ENCODE measurements at places on chromosomes 16 and 17. TPM values are rescaled to one million over a fixed set of nuclear protein-coding genes. Genes with fewer than 3 reads are reported as not detected.

The KRT23 gene
- not detected for total RNA-seq

The AATK gene
- total RNA-seq: 0.48 TPM

The SDR42E1 gene
- total RNA-seq: 13.0 TPM

The RBFOX1 gene
- not detected for total RNA-seq

The JMJD6 gene
- total RNA-seq: 67.2 TPM

DNA sequence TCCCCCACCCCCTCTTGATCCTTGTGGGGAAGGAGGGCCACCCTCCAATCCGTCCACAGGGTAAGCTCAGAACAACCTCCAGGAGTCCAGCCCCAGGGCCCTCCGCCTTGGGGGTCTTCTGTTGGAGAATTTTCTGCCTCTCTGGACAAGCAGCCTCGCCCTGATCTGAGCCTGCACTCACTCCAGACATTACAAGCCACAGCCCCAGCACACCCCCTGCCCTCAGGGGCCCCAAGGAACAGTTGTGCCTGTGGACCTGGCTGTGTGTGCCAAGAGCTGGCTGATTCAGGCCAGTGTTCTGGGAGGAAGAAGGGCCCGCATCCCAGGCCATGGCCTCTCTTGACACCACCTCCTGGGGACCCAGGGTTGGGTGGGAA lies 477 bp upstream of the ARHGAP27 start:
- no peak overlapping the region for H3K27ac ChIP-seq
- peaks cover 24% of the 10 kb centered on the region for H3K4me1 ChIP-seq
- H3K27me3 ChIP-seq: no peaks in the 10 kb centered on the region

GRCh38 chr17:7712111-7712771 lies 5.3 kb upstream of the DNAH2 start:
- H3K27ac ChIP-seq: no peak overlapping the region
- H3K36me3 ChIP-seq: no peaks in the 10 kb centered on the region
- H3K4me3 ChIP-seq: no peak overlapping the region
- H3K4me1 ChIP-seq: peaks cover 18% of the 10 kb centered on the region
- H3K27me3 ChIP-seq: peaks cover 66% of the 10 kb centered on the region

DNA sequence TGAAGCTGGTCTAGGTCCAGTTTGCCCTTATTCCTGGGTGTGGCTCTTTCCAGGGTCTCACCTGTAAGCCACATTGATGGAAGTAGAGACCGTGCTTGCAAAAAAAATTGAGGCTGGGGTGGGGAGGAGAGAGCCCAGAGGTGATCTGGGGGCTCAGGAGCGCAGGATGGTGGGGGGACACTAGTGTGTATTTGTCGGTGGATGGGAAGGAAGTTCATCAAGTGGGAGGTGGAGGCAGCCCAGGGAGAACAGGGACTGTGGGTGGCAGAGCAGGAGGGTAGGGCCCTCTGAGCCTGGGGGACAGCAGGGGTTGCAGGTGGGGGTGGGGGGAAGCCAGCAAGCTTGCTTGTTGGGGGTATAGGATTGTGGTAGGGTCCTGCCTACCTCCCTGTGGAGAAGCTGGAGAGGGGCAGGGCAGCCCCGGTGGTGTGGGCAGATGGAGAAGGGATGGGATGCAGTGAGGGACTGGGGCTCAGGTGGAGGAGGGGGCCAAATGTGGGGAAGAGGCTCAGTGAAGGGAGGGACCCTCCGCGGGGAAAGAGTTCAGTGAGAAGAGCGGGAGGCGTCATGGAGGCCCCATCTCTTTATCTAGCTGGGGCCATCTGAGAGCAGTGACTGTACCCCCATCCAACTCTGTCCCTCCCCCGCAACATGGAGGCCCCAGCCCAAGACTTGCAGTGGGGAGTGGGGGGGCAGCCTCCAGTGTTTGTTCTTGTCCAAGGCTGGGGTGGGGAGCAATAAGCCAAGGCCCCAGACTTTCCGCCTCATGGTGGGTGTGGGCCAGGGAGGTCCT lies 17.2 kb upstream of the TMEM92 start:
- H3K27me3 ChIP-seq: peaks cover 12% of the 10 kb centered on the region
- no peaks in the 10 kb centered on the region for H3K4me1 ChIP-seq

DNA sequence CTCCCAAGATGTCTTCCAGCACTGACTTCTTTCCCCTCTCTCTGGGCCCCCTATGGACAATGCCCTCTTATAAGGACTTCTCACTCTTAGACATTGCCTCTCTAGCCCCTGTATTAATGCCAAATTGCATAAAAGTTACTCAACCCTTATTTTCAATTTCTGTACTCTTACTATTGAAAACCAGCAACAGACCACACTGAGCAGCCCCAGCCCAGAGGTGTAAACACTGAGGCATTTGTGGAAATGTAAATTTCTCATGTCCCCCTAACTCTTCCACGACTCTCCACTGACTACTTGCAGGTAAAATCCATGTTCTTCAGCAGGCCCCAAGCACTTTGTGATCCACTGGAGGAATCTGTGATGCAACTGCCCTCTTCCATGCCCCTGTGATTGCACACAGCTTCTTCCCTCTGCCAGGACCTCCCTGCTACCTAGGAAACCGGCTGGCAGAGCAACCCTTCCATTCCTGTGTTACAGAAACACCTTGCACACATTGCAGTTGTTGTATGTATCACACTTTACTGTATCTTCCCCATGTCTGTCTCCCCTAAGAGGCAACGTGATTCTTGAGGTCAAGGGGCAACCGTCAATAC lies 4.4 kb downstream of the N4BP1 start:
- no peak overlapping the region for H3K27ac ChIP-seq
- peaks cover 30% of the 10 kb centered on the region for H3K4me1 ChIP-seq
- peaks cover 3% of the 10 kb centered on the region for H3K36me3 ChIP-seq
- DNase-seq: no peak
- no peak overlapping the region for H3K4me3 ChIP-seq

- peaks cover 14% of the 10 kb centered on the region for H3K4me1 ChIP-seq
- H3K4me3 ChIP-seq: no peak overlapping the region
- no peaks in the 10 kb centered on the region for H3K36me3 ChIP-seq
- DNase-seq: no peak
- no peak overlapping the region for H3K27ac ChIP-seq
Measured at GRCh38 chr17:16486373-16487250, 5.4 kb downstream of the LRRC75A start.

DNA sequence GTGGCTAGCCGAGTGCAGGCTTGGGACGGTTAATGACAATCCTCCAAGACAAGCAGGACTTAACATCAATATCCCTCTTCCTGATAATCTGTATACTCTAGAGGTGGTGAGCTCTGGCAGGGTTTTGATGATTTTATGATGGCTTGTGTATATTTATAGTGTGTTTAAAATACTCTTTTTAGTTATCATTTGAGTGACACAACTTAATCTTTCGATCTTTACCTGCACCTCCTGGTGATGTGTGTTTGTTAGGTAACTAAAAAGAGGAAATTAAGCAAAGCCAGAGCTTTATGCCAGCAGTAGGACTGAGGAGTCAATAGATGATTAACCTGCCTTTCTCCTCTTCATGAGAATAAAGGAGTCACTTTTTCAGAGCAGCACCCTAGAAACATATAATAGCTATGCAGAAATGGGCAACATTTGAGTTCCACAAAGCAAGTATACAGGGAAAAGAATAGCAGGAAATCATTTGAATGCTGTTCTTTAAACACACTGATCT lies 210.5 kb downstream of the IRX3 start:
- no peaks in the 10 kb centered on the region for H3K27me3 ChIP-seq
- DNase-seq: no peak
- H3K27ac ChIP-seq: no peak overlapping the region
- no peaks in the 10 kb centered on the region for H3K36me3 ChIP-seq

DNA sequence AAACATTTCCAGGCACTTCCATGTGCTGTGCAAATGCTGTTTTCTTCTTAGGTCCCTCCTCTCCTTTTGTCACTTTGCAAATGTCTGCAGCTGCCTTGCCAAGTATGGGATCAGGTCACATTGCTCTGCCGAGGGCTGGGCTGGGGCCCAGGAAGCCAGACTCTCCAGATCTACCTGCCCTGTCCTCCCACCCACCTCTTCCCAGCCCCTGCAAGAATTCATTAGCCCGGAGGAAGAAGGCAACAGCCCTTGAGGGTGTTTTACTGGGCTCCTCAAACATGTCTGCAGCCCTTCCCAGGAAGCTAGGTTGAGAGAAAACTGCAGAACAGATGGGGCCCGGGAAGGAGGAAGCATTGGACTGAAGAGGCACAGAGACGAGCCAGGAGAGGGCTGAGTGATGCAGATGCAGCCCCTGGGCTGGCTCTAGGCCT lies 47.1 kb downstream of the WSB1 start:
- H3K27me3 ChIP-seq: peaks cover 15% of the 10 kb centered on the region
- peaks cover 11% of the 10 kb centered on the region for H3K4me1 ChIP-seq
- no peaks in the 10 kb centered on the region for H3K36me3 ChIP-seq
- no peak overlapping the region for H3K27ac ChIP-seq
- H3K4me3 ChIP-seq: no peak overlapping the region

DNA sequence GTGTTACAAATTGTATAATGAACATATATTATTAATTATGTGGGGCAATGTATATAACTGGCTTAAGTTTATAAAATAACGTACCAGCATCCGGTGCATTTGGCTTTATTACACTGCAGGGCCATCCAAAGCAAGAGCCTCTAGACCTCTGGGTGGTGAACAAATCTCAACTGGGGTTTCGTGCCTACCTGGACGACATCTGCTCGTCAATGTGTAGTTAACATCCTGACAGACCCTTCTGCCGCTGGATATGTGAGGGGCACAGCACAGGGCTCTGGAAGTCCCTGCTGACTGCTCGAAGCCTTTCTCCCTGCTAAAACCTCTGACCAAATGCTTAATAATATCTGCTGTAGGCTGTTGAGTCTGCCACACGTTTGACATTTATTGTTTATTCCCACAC lies 2.3 kb downstream of the TMEM186 start:
- peaks cover 9% of the 10 kb centered on the region for H3K36me3 ChIP-seq

GRCh38 chr17:2053380-2054261 lies 1.3 kb upstream of the HIC1 start:
- peak overlapping the region; percentile 88 for H3K4me3 ChIP-seq
- no peaks in the 10 kb centered on the region for H3K36me3 ChIP-seq
- peak overlapping the region; percentile 38 for H3K27ac ChIP-seq

- peaks cover under 1% of the 10 kb centered on the region for H3K4me1 ChIP-seq
- no peak for DNase-seq
- H3K27ac ChIP-seq: no peak overlapping the region
- no peak overlapping the region for H3K4me3 ChIP-seq
Measured at GRCh38 chr17:56744721-56745120, 89.0 kb downstream of the C17orf67 start.

DNA sequence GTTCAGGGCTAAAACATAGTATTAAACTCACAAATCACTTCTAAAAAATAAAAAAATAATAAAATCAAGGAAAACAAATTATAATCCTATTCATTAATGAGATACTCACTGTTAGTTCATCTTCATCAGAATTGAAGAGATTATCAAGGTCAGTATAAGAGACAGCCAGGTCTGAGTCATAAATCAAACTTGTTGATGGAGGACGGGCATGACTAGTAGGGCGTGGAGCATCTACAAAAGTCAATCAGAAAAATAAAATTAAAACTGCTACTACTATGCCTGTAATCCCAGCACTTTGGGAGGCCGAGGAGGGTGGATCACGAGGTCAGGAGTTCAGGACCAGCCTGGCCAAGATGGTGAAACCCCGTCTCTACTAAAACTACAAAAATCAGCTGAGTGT lies 59.1 kb upstream of the INTS2 start:
- no peaks in the 10 kb centered on the region for H3K27me3 ChIP-seq
- DNase-seq: no peak
- H3K36me3 ChIP-seq: peaks cover 3% of the 10 kb centered on the region
- no peaks in the 10 kb centered on the region for H3K4me1 ChIP-seq
- no peak overlapping the region for H3K4me3 ChIP-seq
- no peak overlapping the region for H3K27ac ChIP-seq

DNA sequence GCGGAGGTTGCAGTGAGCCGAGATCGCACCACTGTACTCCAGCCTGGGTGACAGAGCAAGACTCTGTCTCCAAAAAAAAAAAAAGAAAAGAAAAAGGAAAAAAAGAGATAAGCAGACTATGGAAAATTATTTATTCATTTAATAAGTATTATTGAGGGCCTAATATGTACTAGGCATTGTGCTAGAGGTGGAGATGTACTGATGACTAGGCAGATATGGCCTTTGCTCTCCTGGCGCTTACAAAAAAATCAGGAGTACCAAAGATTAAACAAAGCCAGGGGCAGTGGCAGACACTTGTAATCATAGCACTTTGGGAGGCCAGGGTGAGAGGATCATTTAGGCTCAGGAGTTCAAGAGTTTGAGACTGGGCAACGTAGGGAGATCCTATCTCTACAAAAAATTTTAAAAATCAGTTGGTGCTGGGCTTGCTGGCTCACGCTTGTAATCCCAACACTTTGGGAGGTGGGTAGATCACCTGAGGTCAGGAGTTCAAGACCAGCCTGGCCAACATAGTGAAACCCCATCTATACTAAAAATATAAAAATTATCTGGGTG lies 10.4 kb upstream of the TNRC6A start:
- DNase-seq: no peak
- H3K36me3 ChIP-seq: peaks cover under 1% of the 10 kb centered on the region
- no peak overlapping the region for H3K27ac ChIP-seq
- H3K4me1 ChIP-seq: peaks cover 31% of the 10 kb centered on the region
- H3K4me3 ChIP-seq: no peak overlapping the region
- peaks cover 6% of the 10 kb centered on the region for H3K27me3 ChIP-seq

- H3K27ac ChIP-seq: no peak overlapping the region
- DNase-seq: no peak
- H3K36me3 ChIP-seq: peaks cover 2% of the 10 kb centered on the region
- no peaks in the 10 kb centered on the region for H3K4me1 ChIP-seq
Measured at GRCh38 chr16:63717806-63718205, 1404.1 kb downstream of the CDH11 start.

GRCh38 chr17:65556910-65557348 lies 4.5 kb downstream of the AXIN2 start:
- H3K4me3 ChIP-seq: no peak overlapping the region
- peaks cover 3% of the 10 kb centered on the region for H3K4me1 ChIP-seq
- no peak for DNase-seq
- peaks cover 7% of the 10 kb centered on the region for H3K27me3 ChIP-seq
- no peak overlapping the region for H3K27ac ChIP-seq
- peaks cover 2% of the 10 kb centered on the region for H3K36me3 ChIP-seq

GRCh38 chr17:36085765-36086164 lies 4.2 kb downstream of the CCL3 start:
- H3K27ac ChIP-seq: peak overlapping the region; percentile 68
- no peak for DNase-seq
- peaks cover 33% of the 10 kb centered on the region for H3K27me3 ChIP-seq
- H3K4me3 ChIP-seq: no peak overlapping the region
- H3K4me1 ChIP-seq: peaks cover 58% of the 10 kb centered on the region

DNA sequence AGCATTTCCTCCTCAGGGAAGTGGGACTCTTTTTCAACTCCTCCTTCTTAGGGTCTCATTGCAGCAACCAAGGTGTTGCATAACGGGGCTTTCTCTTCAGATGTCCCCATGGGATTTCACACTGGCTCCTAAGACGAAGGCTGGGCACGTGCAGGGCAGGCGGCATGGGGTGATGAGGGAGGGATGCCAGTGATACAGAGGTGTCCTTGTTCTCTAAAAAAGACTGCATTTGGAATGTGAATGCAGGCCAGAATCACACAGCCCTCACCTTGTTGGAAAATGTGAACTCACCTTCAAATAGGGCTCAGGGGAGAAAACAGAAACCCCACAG lies 105.6 kb downstream of the XYLT1 start:
- H3K27ac ChIP-seq: peak overlapping the region; percentile 82
- no peak for DNase-seq
- H3K27me3 ChIP-seq: no peaks in the 10 kb centered on the region
- H3K4me1 ChIP-seq: peaks cover 97% of the 10 kb centered on the region
